HFF-Myc (cell line): ENCODE measurements at places on chromosomes 1 and 21.

DNA sequence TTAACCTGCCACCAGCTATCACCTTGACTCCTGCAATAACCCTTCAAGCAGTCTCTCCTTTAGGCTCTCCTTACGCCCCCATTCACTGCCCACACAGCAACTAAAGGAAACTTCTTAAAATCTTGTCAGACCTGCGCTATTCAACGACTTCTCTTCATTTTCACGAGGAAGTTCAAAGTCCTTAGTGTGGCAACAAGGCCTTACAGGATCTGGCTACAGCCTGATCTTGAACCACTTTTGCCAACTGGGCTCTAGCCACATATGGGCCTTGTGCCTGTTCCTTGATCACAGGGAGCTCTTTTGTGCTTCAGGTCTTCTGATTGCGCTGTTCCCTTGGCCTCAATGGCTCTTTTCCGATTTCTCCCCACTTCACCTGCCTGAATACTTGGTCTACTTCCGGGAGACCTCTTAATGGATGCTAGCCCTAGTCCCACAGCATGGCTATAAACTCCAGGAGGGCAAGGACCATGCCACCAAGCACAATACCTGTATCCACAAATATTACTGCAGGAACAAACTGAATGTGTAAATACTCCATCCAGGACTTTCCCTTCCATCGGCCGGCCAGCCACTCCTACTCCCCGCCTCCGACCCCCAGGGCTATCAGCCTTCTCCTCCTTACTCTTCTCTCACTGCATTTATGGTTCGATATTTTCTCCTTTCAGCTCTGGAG lies 2.3 kb upstream of the CTNNBIP1 start:
- DNase-seq, result no peak

DNA sequence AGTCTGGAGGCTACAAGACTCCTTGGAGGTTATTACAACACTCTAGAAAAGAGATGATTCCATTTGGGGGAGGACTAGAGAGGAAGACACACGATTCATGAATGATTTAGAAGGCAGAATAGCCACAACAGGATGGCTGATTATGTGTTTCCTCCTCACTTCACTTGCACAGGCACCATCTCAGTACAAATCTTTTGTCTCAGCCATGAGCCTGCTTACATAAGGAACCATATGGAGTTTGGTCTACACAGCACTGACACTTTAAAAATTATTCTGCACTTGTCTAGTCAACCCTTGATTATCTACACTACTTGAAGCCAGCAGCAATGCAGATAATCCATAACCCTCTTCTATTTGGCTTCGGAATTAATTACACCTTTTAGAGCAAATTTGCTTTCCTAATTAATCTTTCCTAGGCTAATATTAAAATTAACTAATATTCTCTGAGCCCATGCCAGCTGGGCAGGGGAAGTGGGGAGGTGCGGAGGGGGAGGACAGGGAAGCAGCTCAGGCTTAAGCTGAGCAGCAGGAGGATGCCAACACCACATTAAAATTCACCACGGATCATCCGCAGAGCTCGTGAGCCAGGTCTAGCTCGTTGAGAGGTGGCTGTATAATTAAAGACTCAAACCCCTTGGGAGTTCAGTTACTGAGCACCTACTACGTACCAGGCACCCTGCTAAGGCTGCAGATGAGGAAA lies 3.2 kb upstream of the LEMD1 start:
- no peak for DNase-seq

GRCh38 chr1:181179279-181179986 lies 90.9 kb downstream of the IER5 start:
- no peak for DNase-seq

DNA sequence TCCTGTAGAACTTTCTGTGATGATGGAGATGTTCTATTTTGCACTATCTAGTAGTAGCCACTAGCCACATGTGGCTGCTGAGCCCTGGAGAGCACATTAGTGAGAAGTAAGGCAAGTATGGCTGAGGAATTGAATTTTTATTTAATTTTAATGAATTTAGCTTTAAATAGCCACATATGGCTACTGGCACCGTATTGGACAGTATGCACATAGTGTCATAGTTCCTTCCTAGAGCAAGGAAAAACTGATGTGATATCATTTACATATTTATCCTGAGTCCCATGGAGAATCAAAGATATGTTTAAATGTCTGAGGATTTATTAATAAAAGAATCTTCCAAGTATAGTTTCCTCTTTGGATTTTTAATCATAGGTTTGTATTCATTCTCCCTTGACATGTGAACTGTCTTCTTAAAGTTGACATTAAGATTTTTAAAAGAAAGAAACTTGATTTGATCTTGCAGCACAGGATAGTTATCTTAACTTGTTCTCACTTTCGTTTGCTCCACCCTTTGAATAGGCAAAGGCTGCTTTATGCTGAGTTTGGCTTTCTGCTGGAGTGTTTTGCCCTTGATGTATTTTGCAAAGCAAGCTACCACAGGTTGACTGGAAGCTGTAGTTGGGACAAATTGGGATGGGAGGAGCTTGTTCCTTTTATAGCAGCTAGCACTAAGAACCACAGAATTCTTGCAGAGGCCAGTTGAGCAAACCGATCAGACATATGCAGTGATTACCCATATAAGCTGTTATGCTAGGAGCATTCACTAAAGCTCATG lies 129.7 kb downstream of the VPS13D start:
- DNase-seq, result no peak

GRCh38 chr1:12573015-12573825 lies 44.8 kb downstream of the DHRS3 start:
- DNase-seq, result no peak

DNA sequence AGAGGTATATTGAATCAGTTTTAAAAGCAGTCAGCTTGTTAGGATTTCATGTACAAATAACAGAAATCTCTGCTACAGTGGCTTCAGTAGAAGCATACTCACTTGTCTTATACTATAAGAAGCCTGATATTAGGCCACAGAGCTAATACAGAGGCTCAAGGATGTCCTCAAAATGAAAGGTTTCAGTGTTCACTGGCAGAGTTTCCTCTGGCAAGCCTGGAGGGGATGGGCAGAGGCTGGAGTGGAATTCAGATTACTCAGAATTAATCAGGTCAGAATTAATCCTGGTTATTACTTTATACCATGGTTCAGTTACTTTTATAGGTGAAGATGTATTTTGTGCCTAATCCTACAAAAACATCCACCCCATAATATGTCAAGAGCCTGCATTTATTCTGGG lies 520.5 kb downstream of the USP25 start:
- DNase-seq, result no peak

DNA sequence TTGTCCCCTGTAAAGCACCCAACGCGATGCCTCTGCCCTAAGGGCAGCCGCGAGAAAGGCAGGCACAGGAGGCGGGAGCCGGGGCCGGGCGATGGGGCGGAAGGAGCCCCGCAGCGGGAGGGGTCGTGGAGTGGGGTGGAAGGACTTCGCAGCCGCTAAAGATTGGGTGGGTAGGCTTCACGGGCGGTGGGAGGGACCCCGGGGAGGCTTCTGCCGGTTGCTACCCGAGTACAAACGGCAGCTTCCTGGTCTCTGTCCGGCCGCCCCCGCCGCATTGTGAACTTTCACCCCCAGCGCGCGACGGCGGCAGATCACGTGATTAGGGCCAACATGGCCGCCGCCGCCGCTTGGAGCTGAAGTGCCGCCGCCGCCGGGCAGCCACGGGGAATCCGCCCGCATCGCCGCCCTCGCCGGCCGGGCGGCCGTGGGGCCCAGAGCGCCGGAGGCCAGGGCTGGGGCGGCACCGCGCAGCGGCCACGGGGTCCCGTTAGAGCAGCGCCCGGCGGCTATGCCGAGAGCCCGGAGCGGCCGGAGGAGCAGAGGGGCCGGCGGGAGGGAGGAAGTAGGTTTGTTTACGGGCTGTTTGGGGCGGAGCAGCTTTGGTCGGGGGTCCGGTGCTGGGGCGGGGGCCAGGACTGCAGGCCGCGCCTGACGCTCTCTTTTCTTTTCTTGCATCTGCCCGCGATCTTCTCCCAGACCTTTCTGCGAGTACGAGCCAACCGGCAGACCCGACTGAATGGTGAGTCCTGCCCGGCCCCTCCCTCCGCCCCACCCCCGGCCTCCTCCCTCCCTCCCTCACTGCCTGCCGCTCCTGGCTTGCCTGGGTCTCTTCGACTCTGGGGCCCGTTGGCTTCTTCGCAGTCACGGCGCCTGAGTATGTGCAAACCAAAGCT lies 42.4 kb downstream of the TMEM53 start:
- peak; percentile 58 for DNase-seq

- no peak for DNase-seq
Observed at GRCh38 chr21:33022489-33022827, 3.3 kb upstream of the OLIG2 start.
